ENCODE measurements at places on chromosomes 12 and 14.

DNA sequence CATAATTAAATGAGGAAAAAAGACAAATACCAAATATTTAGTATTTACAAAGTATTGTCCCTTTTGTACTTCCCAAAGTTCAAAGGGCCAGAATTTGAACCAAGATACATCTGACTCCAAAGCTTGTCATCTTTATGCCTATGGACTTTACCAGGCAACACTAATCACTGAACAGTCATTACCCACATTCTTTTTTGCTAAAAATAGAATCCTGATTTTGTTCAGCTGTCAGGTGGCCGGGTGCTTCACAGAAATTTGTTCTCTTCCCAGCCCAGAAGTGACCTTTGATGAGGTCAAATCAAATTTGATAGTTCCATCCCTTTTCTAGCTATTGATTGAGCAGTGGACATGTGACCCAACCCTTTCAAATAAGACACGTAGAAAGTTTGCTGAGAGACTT is 121.6 kb downstream of the LLPH start:
- no peak for DNase-seq

DNA sequence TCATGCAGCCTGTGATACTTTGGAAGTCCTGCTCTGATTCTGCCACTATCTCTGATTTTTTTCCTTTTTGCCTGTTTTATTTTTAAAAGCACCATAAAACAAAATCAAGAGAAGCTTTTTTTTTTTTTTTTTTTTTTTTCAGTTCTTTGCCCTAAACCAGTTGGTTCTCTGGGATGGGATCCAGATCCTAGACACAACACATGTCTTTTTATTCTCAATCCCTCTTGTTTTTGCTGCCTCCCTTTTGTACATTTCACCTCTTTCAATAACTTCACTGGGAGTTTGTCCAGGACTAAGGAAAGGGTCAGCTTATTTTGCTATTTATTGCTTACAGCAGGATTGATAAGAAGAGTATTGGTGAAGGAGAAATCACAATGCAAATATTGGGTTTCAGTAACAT is 139.4 kb downstream of the GRIP1 start:
- no peak for DNase-seq

DNA sequence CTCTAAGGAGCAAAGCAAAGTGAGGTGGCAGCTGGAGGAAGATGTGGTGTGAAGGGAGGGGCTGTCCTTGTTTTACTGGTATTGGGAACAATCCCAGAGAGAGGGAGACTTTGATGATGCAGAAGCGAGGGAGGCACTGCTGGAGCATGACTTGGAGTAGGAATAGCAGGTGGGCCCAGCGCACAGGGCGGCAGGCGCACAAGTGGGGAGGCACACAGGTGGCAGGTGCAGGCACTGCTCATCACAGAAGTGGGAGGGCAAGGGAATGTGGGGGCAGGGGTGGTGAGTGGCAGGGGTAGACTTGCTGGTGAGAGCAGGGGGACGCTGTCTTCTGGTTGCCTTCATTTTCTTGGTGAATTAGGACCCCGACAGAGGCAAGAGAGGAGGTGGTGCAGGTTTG is 11.5 kb upstream of the IFI27 start:
- DNase-seq: no peak

GRCh38 chr12:25025260-25025659 is 76.4 kb upstream of the BCAT1 start:
- no peak for DNase-seq

GRCh38 chr12:121786440-121786825 is 7.1 kb downstream of the RHOF start:
- DNase-seq: no peak

DNA sequence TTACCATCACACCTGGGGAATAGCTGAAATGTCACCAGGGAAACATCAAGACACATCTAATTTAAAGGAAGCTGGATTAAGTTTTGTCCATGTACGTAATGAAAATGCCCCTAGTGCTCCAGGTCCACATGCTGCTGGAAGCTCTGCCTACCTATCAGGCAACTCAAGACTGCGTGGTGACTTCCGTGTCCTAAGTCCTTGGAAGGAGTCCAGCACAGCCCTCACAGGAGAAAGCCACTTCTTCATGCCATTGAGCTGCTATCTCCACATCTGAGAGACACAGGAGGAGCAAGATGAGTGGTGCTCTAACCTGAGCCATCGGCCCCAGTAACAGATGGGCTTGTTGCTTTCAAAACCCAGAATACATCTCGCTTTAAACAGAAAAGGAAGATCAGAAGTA is 316.4 kb downstream of the DPF3 start:
- no peak for DNase-seq

DNA sequence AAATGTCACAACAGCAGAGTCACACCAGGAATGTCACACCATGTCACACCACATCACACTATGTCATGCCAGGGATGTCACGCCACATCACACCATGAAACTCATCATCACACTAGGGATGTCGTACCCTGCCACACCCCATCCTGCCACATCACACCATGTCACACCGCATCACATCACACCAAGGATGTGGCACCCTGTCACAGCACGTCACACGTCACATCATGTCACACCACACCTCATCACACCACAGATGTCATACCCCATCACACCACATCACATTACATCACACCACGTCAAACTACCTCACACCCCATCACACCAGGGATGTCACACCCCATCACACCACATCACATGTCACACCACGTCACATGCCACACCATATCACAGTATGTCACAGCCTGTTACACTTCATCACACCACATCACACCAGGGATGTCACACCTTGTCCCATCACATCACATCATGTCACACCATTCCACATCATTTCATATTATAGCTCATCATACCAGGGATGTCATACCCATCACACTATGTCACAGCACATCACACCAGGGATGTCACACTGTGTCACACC is 90.9 kb downstream of the TMEM121 start:
- no peak for DNase-seq

- DNase-seq: no peak
These were observed 14.2 kb downstream of the ANO4 start for GRCh38 chr12:100808777-100809176.
